ENCODE measurements at places on chromosomes 11 and 22.

DNA sequence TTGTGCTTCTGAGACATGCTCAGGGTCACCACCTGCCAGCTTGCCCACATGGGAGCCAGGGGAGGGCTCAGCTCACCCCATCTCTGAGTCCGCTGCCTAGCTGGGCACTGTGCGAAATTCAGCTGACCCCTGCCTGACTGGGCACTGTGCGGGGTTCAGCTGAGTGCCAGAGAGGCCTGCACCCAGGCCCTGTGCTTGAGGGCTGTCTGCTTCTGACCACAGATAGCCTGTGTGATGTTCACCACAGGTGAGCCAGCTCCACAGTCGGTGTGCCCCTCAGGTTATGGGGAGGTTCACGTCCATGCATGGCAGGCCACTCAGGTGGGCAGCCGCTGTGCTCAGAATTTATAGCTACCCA is 84.5 kb upstream of the SUSD2 start:
- DNase-seq = no peak

GRCh38 chr22:20297414-20298109 is 22.3 kb downstream of the DGCR6L start:
- DNase-seq = no peak

- no peak for DNase-seq
Measured at GRCh38 chr11:15725246-15725645, 610.5 kb downstream of the INSC start.

DNA sequence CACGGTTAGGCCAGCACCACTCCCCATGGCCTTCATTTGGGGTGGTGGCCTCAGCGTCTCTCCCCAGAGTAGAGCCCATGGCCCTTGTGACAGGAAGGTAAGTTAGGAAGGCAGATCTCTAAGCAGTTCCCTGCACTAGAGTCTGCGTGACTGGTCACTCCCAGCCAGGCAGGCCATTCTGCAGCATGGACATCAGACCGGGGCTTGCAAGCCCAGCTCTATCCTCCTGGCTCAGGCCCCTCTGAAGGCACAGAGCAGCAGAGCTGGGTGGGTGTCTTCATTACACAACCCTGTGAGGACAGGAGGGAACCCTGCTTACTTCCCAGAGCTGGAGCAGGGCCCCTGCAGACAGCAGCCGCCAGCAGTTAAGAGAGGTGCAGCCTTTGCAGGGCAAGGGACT is 77.3 kb downstream of the PIWIL3 start:
- no peak for DNase-seq

DNA sequence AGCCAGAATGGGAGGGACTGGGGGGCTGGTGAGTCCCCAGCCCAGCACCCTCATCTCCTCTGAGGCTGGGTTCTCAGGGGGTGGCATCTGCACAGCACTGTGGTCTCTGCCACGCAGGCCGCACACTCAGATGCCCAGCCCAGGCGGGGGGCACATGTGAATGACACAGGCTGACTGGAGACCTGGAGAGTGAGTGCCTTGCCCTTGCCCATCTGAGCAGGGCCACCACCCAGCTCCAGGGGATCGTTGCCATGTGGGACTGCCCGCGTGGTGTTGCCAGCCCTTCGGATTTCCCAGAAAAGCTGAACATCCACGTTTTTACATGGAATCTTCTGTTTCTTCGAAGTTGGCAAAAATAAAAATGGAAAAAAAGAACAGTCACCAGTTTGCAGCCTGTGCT is 18.9 kb downstream of the PRDM11 start:
- no peak for DNase-seq

GRCh38 chr11:108536783-108537182 is 38.6 kb upstream of the POGLUT3 start:
- no peak for DNase-seq

GRCh38 chr11:72514331-72514730 is 80.0 kb upstream of the CLPB start:
- DNase-seq = no peak

GRCh38 chr22:46360891-46361290 is 25.4 kb downstream of the TRMU start:
- no peak for DNase-seq

GRCh38 chr11:116035977-116036376 is 531.8 kb upstream of the CADM1 start:
- no peak for DNase-seq

DNA sequence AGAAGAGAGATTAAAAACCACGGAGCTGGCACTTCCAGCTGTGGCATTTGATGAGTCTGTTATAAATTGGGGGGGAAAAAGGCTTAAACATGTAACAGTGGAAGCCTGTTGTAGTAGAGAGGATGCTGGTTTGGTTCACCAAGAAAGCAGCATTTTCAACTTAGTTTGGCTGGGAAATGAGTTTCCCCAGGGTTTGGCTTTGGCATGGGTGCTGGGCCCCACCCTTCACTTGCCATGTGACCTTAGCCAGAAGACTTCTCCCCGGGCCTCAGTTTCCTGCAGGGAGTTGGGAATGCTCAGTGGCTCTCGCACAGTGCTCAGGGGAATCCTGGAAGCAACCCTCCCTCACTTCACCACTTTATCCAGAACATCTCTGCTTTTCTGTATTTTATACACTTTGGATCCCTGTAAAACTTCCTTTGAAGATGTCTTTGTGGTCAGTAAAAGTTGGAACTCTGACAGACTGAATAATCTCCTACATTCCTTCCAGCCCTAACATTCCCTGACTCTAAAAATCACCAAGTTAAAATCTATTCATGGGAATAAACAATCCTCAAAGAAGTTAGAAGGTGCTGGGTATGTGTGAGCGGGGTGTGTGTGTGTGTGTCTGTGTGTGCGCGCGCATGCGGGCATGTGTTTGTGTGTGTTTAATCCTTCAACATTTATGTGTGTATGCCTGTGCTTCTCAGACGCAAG is 166.0 kb downstream of the TENM4 start:
- no peak for DNase-seq

GRCh38 chr11:116702772-116703385 is 69.9 kb downstream of the BUD13 start:
- no peak for DNase-seq

- no peak for DNase-seq
Measured at GRCh38 chr11:532986-533585, 2.3 kb downstream of the HRAS start.

- no peak for DNase-seq
Measured at GRCh38 chr22:49586244-49586748, 241.4 kb downstream of the BRD1 start.
